ENCODE measurements at places on chromosomes 2 and 18. TPM values are rescaled to one million over a fixed set of nuclear protein-coding genes. Genes with fewer than 3 reads are reported as not detected.

The ITGA6 gene
- total RNA-seq = 200 TPM

GRCh38 chr2:62382757-62383156, 123.2 kb downstream of the TMEM17 start:
- DNase-seq = no peak

- no peak for DNase-seq
Measured at GRCh38 chr2:73914667-73915066, 12.0 kb upstream of the DGUOK start.

The EGR4 gene
- total RNA-seq = not detected

The ERICH2 gene
- 1.6 TPM for total RNA-seq

DNA sequence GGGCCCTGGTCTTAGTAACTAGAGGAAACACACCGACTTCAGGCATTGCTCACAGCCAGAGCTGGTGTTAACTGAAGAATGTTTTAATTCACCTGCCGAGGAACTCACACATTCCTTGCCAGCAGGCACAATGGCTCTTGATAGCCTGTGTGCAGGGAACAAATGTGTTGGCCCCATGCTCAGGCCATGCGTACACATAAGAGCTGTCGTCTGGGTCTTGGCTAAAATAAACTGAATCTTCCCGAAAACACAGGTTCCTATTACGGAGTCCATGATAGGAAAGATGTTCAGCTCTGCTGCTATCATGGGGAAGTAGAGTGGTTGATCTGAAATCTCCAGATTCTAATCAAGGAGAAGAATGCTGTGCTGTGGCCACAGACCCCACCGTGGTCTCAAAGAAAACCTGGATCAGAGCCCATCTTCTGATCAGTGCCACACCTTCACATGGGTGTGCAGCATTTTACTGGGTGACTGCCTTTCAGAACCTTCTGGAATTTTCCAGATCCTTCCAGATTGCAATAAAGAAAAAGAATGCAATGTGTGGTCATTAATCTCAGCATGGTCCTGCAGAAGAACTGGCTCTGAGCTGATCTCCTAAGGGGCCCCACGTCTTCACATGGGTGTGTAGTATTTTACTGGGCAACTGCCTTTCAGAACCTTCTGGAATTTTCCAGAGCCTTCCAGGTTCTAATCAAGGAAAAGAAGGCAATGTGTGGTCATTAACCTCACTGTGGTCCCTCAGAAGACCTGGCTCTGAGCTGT, 17.2 kb downstream of the MBP start:
- DNase-seq = no peak

The RAB31 gene
- total RNA-seq = 31.0 TPM

GRCh38 chr2:122660786-122661634, 905.6 kb downstream of the TSN start:
- DNase-seq = peak; percentile 25

DNA sequence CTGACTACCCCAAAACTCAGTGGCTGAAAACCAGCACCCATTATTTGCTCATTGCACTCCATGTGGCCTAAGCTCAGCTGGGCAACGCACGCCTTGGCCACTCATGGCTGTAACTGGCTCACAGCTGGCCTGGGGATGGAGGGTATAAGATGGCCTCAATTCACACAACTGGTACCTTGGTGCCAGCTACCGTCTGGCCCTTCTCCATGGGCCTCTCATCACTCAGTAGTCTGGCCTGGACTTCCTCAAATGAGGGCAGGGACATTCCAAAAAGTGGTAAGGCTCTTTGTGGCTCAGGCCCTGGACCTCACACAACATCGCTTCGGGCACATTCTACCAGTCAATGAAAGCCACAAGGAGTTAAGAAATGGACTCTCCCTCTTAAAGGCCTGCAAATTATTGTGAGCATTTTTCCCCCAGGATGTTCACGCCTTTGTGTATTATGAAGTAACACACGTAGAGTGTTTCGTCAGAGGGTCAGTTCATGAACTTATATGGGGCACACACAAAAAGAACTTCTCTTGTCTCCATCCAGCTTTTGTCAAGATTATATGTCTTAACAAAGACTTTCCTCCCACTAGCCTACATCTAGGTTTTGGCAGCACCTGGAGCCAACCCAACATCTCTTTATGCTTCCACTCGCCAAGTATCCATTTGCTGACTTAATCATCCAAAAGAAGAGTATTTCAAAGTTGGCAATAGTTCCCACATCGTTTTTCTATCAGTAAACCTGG, 145.2 kb downstream of the CCBE1 start:
- no peak for DNase-seq

- no peak for DNase-seq
Measured at GRCh38 chr2:18490901-18491300, 69.6 kb downstream of the RDH14 start.

DNA sequence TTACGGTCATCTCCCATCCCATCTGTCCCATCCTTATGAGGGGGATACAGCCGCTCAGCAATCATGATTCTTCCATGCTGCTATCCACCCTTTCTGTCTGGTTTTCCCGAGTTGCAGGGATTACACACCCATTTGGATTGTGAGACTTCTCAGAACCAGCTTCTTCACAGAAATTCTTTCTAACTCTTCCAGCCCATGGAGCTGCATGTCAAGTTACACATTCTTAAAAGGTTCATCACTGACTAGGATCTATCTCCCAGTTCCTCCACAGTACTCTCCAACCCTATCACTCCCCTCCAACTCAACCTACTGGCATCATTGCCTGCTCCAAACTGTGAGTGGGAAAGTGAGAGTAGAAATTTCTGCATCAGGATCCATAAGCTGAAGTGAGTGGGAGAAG, 558.2 kb upstream of the TNP1 start:
- no peak for DNase-seq

- peak; percentile 91 for DNase-seq
Measured at GRCh38 chr2:70948337-70949003, 12.8 kb downstream of the ATP6V1B1 start.

DNA sequence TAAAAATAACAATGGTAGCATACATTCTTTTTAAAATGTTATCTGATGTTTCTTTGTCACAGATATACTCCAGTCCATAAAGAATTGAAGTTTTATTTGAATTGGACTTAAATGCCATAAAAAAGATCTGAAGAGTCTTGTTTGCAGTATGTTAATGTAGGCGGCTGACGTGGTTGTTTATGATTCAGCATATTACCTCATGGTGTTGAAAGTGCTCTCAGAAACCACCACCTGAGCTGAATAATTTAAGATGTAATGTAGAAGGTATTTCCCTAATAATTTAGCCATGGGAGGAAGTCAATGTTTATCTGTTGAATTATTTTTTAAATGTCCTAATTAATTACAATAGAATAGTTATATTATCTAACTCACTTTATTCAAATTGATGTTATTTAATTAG, 58.6 kb upstream of the CHN1 start:
- DNase-seq = no peak

GRCh38 chr2:69306393-69306821, 80.6 kb downstream of the GFPT1 start:
- peak; percentile 70 for DNase-seq

The ST6GAL2 gene
- 7.1 TPM for total RNA-seq

The AQP4 gene
- total RNA-seq = 37.6 TPM

DNA sequence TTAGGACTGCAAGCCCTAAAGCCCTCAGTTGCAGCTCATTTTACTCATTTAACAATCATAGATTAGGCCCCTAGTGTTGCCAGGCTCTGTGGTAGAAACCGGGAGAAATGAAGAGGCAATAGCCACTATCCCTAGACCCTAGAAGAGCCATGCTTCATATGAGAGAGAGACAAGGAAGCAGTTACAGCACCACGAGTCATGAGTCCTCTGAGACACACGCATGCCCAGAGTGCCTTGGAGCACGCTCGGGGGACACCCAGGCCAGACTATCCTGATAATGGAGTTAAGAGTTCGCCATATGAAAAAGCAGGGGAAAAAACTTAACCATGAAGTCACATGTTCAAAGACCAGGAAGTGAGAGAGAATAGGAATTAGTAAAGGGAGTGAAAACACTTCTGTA, 321.5 kb upstream of the PKDCC start:
- DNase-seq = no peak

DNA sequence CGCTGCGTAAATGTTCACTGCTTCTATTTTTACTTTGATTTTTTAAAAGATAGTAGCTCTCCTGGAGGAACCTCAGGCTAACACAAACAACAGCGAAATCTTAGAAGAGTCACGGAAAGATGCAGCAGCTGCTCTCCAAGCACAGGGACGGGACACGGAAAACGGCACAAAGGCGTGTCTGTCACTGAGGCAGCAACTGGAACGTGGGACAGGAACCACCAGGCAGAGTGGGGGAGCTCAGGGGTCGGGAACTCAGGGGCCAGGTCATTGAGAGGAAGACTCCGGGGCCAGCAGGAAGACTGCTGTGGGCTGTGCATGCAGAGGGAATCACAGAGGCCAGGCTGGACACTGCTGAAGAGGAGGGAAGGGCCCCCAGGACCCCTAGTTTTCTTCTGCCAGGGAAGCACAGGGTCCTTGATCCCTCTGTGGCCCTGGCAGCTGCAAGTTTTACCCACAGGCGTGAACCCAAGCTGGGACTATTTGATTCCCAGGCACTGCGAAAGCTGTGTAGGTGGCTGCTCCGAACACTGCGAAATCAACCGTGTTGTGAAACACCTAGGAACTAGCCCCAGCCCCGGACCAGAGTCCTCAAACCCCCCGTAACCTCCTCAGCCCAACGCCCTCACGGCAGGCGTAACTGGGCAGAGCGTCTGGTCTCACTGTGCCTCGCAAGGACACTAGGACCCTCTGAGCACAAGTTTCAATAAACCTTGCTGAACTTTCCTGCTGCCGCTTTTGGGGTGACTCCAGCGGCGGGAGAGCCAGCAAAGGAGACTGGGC, 263.0 kb downstream of the EIPR1 start:
- peak; percentile 30 for DNase-seq

DNA sequence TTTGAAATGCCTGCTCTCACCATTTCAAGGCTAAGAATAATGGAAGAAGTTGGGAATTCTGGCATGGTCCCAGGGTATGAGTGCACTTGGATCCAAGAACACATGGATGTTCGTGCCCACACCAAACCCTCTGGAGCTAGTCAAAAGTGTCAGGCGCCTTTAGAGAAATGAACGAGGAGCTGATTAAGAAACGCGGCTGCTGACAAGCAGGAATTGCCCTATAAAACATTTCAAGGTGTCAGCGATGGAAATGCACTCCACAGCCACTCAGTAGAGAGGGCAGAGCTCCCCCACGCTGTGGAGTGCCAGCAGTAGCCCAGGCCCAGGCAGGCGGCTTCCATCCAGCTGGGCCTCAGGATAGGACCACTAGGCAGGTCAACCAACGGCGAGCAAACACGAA, 213.7 kb downstream of the TTC32 start:
- no peak for DNase-seq

DNA sequence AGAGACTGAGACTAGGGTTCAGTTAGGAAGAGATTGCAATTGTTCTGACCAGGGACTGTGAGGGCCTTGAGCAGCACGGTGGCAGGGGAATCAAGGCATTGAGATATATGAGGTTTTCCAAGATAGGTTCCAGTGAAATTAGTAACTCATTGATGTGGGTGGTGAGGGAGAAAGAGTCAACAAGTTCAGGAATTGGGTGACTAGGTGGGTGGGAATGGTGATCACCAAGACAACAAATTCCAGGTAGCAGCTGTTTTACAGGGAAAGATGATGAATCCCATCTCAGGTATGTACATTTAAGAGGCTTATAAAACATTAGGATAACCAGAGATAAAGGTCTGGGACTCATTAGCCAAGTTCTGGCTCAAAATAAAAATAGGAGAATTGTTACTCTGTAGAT, 251.5 kb upstream of the MGAT5 start:
- no peak for DNase-seq

The CAPG gene
- total RNA-seq = 61.2 TPM

- DNase-seq = no peak
Measured at GRCh38 chr2:233471291-233472035, 95.1 kb downstream of the USP40 start.

- no peak for DNase-seq
Measured at GRCh38 chr2:209761566-209761965, 10.1 kb upstream of the UNC80 start.

The RAPGEF4 gene
- total RNA-seq = 11.3 TPM

DNA sequence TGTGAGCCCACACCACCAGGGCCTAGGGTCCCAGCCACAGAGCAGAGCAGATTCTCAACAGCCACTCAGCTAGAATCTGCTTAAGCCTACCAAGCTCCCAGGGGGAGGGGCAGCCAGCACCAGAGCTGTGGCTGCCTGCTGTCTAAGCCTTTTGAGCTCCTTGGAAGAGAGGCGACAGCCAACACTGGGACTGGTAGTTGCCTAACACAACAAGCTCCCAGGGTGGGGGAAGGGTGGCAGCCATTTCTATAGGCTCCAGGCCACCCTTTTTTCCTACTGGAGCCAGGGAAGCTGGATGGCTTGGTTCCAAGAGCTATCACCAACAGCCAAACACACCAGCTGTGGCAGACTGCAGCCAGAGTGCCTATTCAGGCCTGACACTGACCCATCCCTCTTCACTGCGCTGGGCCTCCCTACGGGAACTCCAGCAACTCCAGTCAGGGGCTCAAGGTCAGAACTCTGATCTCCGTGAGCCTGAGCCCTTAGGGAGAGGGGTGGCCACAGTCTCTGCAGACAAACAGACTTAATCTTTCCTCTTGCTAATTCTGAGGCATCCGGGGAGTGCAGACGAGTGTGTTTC, 1824.3 kb upstream of the CELF4 start:
- DNase-seq = no peak

The CERKL gene
- total RNA-seq = not detected

GRCh38 chr2:64455545-64455944, 1.6 kb downstream of the LGALSL start:
- DNase-seq = no peak

The PSMG2 gene
- total RNA-seq = 46.8 TPM

- DNase-seq = no peak
Measured at GRCh38 chr2:207154556-207155510, 10.9 kb downstream of the KLF7 start.

DNA sequence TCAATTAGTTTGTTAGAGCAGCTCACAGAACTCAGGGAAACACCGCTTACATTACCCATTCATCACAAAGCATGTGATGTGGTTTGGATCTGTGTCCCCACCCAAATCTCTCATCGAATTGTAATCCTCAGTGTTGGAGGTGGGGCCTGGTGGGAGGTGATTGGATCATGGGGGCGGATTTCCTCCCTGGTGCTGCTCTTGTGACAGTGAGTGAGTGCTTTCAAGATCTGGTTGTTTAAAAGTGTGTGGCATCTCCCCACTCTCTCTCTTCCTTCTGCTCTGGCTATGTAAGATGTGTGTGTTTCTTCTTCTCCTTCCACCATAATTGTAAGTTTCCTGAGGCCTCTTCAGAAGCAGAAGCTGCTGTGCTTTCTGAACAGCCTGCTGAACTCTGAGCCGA, 63.5 kb upstream of the AGPS start:
- DNase-seq = no peak

The FBXO36 gene
- total RNA-seq = 3.1 TPM

DNA sequence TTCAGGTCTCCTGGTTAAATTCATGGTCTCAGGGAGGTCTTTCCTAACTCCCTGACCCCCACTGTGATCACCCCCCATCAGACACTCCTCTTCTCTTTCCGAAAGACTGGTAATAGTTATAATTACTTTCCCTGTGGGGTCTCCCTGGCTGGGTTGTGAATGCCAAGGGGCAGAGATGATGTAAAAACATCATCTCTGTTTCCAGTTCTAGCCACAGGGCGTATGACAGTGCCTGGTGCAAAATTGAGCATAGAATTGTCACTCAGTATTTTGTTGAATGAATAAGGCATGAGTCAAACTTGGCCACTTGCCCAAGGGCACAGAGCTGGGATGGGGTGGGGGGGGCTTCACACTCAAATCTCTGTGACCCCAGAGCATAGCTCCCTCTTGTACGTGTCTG, 65.2 kb downstream of the LTBP1 start:
- no peak for DNase-seq

The DCDC2C gene
- not detected for total RNA-seq
